ENCODE measurements at places on chromosomes 6 and 20.

DNA sequence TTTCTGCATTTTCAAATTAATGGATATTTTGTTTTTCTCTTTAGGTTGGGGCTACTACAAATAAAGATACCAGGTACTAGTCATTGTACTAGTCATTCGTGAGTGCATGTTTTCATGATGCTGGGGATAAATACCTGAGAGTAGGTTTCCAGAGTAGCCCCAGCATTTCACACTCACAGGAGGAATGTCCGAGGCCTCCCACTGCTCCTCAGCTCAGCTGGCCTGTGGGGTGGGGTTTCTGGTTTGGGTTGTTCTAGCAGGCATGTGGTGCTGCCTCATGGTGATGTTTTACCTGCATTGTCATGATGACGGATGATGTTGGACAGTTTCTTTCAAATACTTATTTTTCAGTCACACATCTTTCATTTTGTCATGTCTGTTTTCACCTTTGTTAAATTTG is 144.5 kb downstream of the SMOC2 start:
- DNase-seq, result no peak

DNA sequence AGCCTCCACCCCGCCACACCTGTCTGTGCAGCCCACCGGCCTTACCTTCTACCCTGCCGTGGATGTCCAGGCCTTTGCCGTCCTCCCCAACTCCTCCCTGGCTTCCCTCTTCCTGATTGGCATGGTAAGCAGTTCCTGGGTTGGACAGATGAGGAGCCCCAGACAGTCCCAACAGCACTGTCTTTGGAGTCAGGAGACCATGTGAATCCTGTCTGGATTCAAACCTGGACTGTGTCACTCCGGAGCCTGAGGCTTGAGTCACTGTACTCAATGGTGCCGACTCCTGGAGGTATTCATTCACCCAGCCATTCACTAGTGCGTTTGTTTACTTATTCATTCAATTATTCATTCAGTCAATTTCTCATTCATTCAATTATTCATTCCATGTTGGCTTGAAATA is 20.0 kb upstream of the LBP start:
- no peak for DNase-seq

GRCh38 chr20:33704197-33704924 is 15.7 kb downstream of the PXMP4 start:
- DNase-seq, result peak; percentile 41

- DNase-seq, result no peak
Measured at GRCh38 chr6:75166773-75167172, 39.1 kb downstream of the COL12A1 start.

- DNase-seq, result no peak
Measured at GRCh38 chr6:88454658-88455057, 288.5 kb upstream of the CNR1 start.

DNA sequence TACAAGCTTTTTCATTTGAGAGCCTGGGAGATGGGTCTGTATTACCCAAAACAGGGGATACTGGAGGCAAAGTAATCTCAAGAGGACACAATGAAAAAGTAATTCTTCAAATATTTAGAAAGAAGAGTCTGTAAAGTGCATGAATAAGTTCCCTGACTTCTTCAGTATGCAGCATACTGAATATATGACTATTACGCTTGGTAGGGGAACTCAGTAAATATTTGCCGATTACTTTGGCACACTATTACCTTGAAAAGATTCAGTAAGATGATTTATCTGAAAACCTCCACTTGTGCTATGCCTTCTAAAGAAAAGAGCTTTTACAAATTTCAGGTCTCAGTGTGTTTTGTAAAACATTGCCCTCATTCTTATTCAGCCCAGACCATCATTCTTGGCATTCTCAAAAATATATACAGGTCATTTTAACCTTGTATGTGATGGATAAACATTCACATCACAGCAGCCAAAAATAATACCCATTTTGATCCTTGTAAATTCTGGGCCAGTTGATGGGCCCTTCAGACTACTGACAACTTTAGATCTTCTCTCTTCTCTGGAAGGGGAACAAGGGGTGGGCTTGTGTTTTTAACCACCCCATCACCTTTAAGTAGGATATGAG is 125.9 kb downstream of the EDN1 start:
- DNase-seq, result no peak

GRCh38 chr6:26312096-26312463 is 52.9 kb upstream of the BTN3A2 start:
- peak; percentile 26 for DNase-seq

- no peak for DNase-seq
Measured at GRCh38 chr20:35886537-35886936, 67.8 kb downstream of the SCAND1 start.

GRCh38 chr6:56869346-56869745 is 85.6 kb upstream of the BEND6 start:
- DNase-seq, result peak; percentile 61

DNA sequence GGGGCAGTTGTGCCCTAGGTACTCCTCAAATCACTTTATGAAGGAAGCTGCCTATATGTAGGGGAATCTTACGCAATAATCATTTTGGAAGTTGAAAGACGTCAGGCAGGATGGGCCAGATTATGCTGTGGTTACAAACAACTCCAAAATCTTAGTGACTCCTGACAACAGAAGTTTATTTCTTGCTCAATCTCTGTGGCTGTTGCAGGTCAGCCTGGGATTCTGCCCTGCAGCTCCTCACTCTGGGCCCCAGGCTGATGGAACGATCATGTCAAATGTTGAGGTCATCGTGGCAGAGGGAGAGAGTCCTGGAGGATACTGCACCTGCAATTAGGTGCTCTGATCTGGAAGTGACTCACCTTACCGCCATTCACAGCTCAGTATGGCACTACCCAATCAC is 88.4 kb downstream of the ZDHHC14 start:
- no peak for DNase-seq

- DNase-seq, result no peak
Measured at GRCh38 chr6:79042799-79043126, 35.3 kb downstream of the PHIP start.

DNA sequence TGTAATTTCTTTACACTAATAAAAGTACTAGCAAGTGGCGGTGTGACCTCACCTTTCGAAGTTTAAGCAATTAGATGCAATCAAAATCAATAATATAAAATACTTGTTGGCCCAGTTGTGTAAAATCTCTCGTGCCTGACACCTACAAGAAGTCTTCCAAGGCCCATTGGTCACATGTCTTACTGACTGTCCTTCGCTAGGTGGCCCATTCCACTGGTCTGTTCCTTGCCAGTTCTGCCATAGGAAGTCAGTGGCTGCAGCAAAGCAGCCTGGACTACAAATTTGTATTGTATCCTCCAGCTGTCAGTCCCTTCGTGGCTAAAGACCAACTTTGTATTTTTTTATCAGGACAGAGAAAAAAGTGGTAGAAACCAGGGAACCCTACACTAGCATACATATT is 61.8 kb downstream of the CYB5R4 start:
- DNase-seq, result no peak

DNA sequence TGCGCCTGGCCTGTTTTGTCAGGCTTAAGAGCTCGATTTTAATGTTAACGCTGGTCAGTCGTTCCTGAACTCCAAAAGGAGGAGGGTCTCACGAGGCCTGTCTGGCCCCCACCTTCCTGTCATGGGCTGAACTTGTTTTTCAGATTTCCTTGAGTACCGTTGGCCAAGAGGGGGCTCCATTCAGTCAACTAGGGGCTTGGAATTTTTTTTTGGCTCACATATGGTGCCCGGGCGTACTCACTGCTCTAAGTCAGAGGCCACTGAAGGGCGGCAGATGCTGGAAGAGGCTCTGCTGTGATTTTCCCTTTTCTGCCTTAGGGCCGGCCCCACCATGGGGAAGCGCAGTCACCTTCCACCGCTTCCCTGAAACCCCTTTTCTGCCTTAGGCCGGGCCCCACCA is 6.9 kb upstream of the BIRC7 start:
- DNase-seq, result no peak

GRCh38 chr6:150452428-150453243 is 83.8 kb downstream of the IYD start:
- DNase-seq, result no peak

GRCh38 chr20:23050847-23051627 is 1.6 kb upstream of the THBD start:
- DNase-seq, result peak; percentile 89

DNA sequence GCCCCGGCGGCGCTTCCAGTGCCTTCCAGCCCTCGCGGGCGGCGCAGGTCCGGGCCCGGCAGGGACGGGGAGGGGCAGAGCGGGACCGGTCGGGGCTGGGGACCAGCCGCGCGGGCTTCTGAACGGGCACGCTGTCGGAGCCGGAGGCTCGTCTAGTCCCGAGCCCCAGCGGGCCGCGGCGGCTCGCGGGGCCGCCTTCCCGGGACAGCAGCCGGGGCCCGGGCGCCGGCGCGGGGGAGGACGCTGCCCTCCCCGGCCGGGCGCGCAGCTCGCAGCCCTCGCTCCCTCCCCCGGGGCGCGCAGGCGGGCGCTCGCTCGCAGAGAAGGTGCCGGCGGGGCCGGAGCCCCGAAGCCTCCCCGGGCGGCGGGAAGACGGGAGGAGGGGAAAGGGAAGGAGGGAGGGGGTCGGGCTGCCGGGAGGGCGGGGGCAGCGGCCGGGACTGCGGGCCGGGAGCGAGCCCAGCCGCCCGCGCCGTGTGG is 696 bp upstream of the SIRPA start:
- peak; percentile 60 for DNase-seq

GRCh38 chr20:56762401-56762800 is 133.3 kb downstream of the TFAP2C start:
- no peak for DNase-seq

DNA sequence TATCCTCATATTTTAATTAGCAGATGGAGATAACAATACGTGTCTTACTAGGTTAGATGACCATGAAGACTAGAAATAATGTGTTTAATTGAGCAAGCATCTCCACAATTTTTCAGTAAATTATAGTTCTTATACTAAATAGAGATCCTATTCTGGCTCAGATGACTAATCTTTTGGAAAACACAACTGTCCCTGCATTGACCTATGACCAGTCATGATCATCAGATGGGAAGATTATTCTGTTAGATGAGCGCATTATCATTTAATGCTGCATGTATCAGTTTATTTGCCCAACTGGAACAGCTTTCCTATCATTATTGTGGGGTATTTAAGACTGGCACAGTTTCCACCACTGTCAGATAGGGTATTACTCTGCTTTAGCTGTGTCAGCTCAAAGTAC is 185.5 kb downstream of the MOXD1 start:
- DNase-seq, result peak; percentile 40

DNA sequence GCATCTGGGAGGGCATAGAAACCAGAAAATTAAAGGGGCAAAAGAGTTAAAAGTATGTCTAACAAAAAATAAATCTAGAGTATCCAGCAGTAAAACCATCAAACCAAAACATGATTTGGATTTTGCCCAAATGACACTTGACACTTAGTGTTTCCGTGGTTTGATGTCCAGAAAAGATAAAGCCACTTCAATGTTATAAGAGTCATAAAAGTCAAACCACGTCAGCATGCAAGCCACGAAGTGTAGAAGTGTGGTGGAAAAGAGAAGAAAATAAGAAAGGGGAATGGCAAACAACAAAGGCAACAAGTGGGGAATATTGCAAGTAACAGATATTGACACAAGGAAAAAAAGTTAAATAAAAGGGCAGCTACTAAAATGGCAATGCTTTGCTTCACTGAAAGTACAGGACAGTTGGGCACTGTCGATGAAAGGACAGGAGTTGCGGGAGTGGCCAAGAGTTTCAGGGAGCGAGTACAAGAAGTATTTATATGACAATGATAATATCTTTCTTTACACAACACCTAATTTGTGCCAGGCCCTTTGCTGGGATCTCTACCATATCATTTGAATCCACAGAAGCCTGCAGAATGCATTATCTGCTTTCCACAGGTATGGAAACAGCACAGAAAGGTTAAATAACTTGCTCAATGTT is 6.3 kb upstream of the HDDC2 start:
- DNase-seq, result no peak

GRCh38 chr6:106451439-106451838 is 90.9 kb downstream of the CRYBG1 start:
- no peak for DNase-seq

DNA sequence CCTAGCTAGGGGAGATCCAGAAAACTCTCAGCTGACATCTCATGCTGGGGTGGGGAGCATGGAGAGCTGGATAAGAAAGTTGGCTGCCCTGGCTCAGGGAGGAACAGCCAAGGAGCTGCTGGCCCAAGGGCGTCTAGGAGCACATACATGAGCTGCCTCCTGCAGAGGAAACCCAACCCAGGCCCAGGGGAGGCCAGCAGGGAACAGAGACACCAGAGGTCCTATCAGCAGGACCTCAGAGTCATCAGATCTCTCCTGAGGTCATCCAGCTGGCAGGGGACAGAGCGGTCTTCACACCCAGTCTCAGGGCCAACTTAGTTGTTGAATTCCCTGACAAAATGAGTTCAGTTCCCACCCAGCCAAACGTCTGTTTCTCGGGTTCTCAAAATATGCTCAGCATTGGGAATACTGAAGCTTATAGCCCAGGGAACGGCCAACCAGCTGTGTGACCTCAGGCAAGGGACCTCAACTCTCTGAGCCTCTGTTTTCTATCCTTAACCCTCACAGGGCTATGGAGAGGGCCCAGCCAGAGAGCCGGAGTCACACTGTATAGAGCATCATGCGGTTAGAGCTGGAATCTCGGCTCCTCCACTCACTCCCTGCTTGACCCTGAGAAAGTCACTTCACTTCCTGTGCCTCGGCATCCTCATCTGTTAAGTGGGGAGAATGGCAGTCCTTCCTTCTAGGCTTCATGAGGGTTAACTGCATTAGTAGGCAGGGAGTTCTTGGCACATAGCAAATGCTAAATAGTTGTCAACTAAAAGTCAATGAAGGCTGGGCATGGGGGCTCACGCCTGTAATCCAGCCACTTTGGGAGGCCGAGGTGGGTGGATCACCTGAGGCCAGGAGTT is 13.8 kb downstream of the ADA start:
- DNase-seq, result no peak

DNA sequence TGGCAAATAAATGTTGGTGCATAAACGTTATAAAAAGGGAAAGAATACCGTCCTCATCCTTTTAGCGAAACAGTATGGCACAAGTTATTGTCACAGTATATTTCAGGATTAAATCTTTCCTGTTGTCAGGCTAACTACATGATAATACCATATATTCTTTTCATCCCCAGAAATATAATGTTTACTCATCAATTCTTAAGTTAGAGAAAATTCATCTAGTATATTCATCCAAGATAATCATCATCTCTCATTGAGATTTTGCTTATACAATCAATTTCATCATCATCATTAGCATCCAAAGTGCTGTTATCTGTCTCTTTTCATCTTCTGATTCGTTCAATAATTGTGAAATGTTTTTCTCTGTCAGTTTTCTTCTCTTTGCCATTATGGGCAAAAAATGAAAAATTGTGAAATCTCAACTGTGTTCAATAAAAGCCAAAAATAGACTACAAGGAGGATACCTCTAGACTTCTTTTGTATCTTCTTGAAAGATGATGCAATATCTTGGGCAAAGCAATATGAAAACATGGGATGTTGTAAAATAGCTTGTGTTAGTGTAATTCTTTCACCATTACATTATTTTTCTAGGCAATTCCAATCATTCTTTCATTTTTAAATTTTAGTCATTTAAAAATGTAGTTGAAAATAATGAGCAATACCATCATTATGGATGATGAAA is 2.6 kb downstream of the SPACA1 start:
- DNase-seq, result no peak

DNA sequence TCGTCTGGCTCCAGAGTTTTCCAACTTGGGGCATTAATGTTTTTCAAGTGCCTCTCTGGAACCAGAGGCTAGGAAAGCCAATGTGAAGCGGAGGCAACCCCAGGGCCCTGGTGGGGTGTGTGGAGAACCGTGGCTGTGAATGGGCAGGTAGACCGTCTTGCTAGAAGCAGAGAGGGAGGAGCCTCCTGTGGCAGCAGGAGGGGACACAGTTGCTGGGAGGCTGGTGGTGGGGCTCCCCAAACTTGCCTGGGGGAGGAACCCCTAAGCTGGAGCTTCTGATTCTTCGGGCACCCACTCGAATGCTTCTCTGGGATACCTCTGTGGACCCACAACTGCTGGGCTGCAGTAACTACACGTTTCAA is 65.3 kb upstream of the APCDD1L start:
- no peak for DNase-seq
